ENCODE measurements at places on chromosomes 13 and 19.

GRCh38 chr13:38656699-38657098, 30.2 kb upstream of the FREM2 start:
- no peak for DNase-seq

GRCh38 chr13:104106705-104107393, 1040.6 kb upstream of the SLC10A2 start:
- DNase-seq, result no peak

- peak; percentile 94 for DNase-seq
Observed at GRCh38 chr19:507286-508203, at the start of gene TPGS1. TPGS1 (plus strand) TSS chr19:507497; CDS start chr19:507507, 10 bp downstream.

GRCh38 chr19:46755077-46755852, 9.0 kb upstream of the STRN4 start:
- no peak for DNase-seq

DNA sequence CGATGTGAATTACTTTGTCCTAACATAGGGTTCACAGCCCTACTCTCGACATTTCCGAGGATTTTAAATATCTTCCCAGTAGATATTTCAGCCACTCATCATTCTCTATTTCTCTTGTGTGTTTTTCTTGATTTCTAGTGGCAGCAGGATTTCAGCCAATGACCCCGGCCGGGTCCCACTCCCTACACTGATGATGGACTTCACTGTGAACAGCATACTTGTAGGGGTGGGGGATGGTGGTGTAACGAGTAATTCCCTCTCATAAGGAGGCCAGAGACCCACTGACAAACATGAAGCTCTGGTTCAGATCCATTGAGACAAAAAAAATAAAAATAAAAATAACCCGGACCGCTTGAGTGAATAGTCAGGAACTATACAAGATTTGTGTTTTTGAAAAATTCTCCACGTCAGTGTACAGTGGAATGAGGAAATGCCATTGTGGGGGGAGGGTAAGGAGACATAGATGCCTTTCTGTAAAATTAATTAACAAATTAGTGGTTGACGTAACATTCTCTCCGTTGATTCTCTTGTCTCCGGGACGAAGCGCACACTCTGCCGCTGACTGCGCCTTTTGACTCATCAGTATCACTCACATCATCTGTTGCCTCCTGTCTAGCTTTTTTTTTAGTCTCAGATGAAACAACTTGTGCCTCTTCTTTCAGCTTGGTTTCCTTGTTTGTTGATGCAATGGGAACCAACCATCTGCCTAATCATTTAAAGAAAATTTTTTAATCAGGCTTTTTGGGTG, 48.8 kb upstream of the IRS2 start:
- DNase-seq, result no peak

DNA sequence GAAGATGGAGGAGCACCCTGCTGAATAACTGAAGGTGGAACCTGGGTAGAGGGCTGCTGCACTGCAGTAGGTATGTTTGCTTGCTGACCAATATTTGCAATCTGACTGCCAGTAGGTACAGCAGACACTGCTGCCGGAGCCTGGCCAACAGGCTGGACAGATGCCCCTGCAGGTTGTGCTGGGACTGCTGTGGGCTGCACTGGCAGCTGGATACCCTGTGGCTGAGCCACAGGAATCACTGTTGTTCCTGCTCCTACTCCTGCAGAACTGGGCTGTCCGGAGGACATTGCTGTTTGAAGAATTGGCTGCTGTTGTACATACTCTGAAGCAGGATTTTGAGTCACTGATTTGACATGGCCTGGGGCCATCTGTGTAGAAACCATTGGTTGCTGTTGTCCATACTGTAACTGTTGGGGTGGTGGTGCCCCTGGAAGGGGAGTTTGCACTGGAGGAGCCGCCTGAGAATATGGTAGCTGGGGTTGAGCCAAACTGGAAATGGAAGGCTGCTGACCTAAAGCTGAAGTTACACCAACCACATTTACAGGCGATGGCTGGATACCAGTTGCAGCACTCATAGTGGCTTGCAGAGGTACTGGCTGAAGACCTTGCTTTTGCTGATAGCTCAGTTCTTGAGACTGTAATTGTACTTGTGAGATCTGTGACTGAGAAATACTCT, 2.2 kb downstream of the TSC22D1 start:
- no peak for DNase-seq

DNA sequence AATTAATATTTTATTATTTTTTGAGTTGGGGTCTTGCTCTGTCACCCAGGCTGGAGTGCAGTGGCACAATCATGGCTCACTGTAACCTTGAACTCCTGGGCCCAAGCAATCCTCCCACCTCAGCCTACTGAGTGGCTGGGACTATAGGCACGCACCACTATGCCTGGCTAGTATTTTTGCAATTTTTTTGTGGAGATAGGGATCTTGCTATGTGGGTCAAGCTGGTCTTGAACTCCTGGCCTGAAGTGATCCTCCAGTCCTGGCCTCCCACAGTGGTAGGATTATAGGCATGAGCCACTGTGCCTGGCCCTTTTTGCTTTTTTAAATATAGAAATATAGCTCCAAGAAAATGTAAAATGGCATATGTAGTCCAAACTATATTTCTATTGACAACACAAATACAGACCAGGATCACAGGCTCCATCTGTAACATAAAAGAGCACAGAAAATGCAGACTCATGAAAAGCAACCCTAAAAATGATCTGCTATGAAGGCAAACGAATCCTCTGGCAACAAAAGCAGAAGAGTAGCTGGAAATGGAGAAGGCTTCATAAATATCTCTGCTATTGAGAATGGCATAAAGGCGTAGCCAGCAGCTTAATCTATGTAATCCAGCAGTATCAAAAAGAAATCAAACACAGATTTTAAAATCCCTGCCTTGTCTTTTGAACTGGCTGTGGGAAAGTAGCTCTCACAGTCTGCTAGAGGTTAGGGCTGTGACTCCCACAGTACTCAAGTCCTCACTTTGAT, 200.6 kb downstream of the LHFPL6 start:
- no peak for DNase-seq

DNA sequence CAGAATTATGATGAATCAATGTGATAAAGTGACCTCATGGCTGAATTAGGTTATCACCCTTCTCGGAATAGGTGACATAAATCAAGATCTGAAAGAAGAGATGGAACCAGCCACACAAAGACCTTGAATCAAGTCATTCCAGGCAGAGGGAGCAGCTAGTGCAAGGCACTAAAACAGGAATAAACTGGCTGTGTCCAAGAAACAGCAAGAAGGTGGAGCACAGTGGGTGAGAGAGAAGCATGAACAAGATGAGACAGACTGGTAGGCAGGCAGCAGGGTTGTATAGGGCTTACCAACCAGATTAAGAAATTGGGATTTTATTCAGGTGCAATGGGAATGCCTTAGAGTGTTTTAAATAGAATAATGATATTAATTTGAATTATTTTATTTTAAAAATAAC, 470.3 kb downstream of the PCDH20 start:
- no peak for DNase-seq

GRCh38 chr13:51298812-51299211, 40.7 kb upstream of the SERPINE3 start:
- no peak for DNase-seq

DNA sequence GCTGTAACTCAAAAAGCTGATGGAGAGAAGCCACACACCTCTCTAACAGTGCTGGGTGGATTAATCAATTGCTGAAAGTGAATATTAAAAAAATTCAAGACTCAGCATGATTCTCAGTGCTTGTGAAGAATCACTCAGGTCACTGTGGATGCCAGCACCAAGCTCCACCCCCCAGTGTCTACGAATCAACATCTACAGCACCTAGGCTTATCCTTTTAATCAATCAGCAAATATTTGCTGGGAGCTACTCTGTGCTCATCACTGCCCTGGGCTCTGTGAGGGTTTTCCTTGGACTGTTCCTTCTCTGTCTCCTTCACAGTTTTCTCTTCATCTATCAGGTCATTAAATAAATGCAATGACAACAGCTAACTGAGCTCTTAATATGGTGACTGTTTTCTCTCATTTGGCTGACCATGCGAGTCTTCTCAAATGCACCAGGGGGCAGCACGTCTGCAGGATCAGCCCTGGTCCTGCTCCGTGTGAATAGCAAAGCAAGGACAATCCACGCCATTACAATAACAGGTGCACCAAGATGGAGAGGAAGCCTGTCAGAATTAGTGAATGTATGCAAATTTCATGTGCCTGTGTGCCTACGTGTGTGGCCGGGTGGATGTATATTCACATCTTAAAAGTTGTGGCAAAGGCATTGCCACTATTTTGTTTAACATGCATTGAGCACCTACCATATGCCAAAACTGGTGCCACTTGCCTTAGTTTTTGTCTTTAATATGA, 14.6 kb upstream of the C13orf42 start:
- no peak for DNase-seq

DNA sequence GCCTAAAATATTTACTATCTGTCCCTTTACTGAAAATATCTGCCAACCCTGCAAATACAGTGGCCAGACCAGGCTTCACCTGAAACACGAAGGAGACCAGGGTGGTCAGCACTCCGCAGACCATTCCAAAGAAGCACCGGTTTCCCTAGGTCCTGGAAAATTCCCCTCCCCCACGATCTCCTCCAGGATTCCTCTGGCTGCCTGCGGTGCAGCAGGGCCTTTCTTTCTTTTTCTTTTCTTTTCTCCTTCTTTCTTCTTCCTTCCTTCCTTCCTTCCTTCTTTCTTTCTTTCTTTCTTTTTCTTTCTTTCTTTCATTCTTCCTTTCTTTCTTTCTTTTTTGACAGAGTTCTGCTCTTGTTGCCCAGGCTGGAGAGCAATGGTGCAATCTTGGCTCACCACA, 152.7 kb downstream of the USP12 start:
- no peak for DNase-seq

DNA sequence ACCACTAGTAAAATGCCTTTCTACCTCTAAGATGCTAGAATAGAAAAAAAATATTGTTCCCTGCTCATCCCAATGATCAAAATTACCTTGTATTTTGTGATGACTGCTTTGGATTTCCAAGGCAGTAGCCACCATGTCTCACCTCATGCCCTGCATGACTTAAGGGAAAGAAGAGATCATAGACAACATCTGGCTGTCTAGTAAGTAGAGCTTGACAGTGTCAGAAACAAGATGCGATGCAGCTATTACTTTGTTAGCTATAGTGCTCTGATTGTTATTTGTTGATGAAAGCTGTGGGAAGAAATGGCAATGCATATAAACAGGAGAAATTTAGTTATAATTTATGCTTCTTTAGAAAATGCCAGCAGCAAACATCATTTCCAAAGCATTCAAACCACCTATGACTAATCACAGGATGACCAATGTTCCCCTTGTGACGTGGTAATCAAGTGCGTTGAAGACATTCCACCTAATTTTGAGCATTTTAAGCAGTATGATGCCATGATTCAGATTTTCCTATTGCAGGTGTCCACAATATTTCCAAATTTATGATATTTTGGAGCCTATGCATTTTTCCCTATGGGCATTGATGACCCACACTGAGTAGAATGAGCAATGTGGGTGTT, 308.3 kb downstream of the KCNRG start:
- no peak for DNase-seq

DNA sequence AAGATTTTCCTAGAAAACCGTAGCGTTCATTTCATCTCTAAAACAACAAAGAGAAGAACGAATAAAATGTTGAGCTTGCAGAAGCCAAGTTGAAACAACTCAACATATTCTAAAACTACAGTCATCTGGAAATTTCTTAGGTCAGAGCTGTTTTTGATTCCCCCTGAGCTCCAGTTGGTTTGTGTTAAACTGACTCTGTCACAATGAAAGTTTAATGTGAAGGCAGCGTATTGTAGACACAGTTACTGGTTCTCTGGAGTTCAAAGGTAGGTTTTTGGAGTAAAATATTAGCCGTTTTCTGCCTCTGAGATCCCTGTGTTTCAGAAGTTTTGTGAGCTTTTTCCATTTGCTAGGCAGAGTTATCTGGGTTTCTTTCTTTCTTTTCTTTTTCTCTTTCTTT, 2.2 kb downstream of the ARHGEF7 start:
- DNase-seq, result no peak

GRCh38 chr13:103349211-103349980, 283.2 kb upstream of the SLC10A2 start:
- DNase-seq, result no peak

- no peak for DNase-seq
Observed at GRCh38 chr13:58955546-58956385, 1208.0 kb downstream of the DIAPH3 start.

DNA sequence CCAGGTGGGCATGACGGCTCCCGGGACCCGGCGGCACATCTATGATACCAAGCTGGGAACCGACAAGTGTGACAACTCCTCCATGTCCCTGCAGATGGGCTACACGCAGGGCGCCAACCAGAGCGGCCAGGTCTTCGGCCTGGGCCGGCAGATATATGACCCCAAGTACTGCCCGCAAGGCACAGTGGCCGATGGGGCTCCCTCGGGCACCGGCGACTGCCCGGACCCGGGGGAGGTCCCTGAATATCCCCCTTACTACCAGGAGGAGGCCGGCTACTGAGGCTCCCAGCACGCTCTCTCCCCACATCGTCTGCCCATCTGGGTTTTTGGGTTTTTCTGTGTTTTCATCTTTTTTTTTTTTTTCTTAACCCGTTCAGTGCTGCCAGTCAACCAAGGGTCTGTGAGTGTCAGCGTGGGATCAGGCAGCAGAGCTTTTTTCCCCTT, 2.3 kb upstream of the ABCA7 start:
- no peak for DNase-seq

- no peak for DNase-seq
Observed at GRCh38 chr19:55488986-55489710, 912 bp downstream of the SSC5D start.
